ENCODE measurements at places on chromosomes 1 and 21. TPM values are rescaled to one million over a fixed set of nuclear protein-coding genes. Genes with fewer than 3 reads are reported as not detected.

The CR2 gene
- 0.11 TPM for total RNA-seq

The MROH7 gene
- total RNA-seq, result 10.1 TPM

The TNFRSF1B gene
- 14.1 TPM for total RNA-seq

The KIF14 gene
- 4.4 TPM for total RNA-seq

The IL12RB2 gene
- 0.66 TPM for total RNA-seq

The LRRC38 gene
- total RNA-seq, result 1.7 TPM

The DFFA gene
- 37.2 TPM for total RNA-seq

The HSD3B2 gene
- not detected for total RNA-seq

The S100A3 gene
- total RNA-seq, result not detected

The SMCP gene
- not detected for total RNA-seq

The TRIM46 gene
- 6.7 TPM for total RNA-seq

- DNase-seq, result no peak
Observed at GRCh38 chr1:185291159-185291558, 25.9 kb downstream of the IVNS1ABP start.

GRCh38 chr1:186618401-186619170 is 61.6 kb downstream of the PTGS2 start:
- DNase-seq, result peak; percentile 1

GRCh38 chr1:231393668-231394067 is 28.4 kb downstream of the EGLN1 start:
- DNase-seq, result no peak

GRCh38 chr1:212930986-212931678 is 19.2 kb upstream of the VASH2 start:
- no peak for DNase-seq

DNA sequence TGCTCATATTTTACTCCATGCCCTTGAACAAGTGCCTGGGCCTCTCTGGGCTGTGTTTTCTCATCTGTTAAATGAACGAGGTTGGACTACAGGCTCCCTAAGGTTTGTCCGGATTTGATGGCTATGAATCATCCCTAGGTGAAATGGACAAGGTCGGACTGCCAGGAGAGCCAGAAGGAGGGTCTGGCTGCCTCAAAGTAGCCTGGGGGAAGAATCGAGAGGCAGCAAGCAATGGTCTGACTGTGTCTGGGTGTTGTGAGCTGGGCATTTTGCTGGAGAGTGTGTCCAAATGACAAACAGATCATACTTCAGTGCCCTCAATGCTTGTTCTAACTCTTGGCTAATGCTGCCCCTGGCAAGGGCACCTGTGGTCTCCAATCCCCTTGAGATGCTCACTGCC is 730.9 kb downstream of the PTPRU start:
- no peak for DNase-seq

GRCh38 chr1:29297450-29297849 is 61.1 kb downstream of the PTPRU start:
- DNase-seq, result no peak

DNA sequence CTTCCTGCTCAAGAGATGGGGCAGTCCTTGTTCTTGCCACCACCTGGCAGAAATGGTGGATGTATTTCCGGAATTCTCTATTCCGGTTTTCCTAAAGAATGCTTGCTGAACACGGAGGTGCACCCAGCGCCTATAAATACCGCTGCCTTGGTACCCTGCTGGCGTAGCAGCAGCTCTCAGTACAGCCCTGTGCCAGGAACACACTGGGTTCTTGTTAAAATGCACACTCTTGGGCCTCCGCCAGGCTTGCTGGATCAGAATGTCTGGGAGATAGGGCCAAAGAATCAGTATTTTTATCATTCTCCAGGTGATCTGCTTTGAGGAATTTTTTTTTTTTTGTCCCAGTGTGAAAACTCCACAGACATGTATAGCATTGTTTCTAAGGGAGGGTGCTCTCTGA is 54.2 kb downstream of the IGSF5 start:
- DNase-seq, result peak; percentile 59

GRCh38 chr21:30227128-30227527 is 11.2 kb upstream of the CLDN8 start:
- DNase-seq, result no peak

GRCh38 chr1:33433509-33434362 is 2.8 kb upstream of the PHC2 start:
- DNase-seq, result no peak
